ENCODE measurements at places on chromosomes 3 and 15.

- no peak for DNase-seq
Observed at GRCh38 chr3:152717252-152717651, 117.7 kb upstream of the P2RY1 start.

GRCh38 chr3:109336291-109336861 lies 970 bp downstream of the DPPA4 start:
- DNase-seq, result peak; percentile 27

DNA sequence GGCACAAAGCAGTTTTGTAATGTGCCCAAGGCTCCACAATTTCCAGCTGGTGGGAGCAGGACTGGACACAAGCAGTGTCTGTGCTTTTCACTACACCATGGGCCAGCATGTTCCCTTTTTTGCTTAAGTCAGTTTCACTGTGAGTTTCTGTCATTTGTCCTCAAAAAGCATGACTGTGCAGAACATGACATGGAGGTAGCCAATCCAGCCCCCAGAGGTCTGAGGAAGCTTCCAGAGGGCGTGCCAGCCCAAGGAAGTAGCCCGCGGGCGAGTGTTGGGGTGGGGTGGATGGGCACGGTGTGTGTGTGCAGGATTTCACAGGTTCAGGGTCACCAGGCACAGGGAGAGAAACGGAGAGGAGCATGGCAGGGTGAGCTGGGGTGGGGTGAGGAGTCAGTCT lies 8.0 kb upstream of the EEFSEC start:
- DNase-seq, result no peak

- no peak for DNase-seq
Observed at GRCh38 chr15:63943829-63944680, 102.2 kb downstream of the DAPK2 start.

GRCh38 chr3:58025837-58026569 lies 17.8 kb downstream of the FLNB start:
- no peak for DNase-seq

DNA sequence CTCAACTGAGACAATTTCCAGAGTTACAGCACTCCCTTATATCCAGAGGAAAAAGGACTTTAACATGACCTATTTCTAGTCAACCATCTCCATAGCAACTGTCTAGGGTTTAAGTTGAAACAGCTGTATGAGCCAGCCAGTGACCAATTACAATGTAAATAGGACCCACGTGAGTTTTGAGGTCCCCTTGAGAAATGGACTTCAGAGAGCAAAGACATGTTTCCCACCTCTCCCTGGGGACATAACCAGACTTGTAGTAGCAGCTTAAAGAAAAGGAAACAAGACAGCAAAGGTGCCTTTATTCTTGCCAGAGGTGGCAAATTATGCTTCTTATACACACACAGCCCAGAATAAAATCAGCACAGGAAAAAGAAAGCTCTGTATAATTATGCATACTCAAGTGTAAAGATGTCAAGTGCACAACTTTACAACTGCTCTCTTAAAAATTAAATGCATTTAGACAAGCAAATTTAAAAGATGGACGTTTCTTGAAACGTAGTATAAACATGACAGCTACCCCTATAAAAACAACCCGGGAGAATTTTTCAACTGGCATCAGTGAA lies 40.2 kb downstream of the SUMF1 start:
- DNase-seq, result peak; percentile 98

DNA sequence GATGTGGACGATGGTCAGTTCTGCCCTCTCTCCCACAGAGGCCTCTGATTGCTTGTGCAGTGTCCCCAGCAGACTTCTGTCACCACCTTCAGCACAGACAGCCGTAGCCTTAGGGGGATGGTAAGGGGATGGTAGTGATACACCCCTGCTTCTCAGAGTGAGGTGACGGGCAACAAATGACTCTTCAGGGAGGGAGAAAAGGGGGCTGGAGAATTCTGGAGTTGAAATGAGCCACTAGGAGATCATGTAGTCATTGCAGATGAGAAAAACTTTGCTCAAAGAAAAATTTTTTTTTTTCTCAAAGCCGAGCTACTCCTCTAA lies 29.6 kb upstream of the TIMP4 start:
- DNase-seq, result no peak

GRCh38 chr15:89898614-89899294 lies 5.0 kb upstream of the AP3S2 start:
- peak; percentile 50 for DNase-seq

GRCh38 chr3:167728176-167728575 lies 6.5 kb downstream of the PDCD10 start:
- DNase-seq, result peak; percentile 74

- peak; percentile 49 for DNase-seq
Observed at GRCh38 chr3:157920822-157921700, 185.2 kb downstream of the SHOX2 start.

DNA sequence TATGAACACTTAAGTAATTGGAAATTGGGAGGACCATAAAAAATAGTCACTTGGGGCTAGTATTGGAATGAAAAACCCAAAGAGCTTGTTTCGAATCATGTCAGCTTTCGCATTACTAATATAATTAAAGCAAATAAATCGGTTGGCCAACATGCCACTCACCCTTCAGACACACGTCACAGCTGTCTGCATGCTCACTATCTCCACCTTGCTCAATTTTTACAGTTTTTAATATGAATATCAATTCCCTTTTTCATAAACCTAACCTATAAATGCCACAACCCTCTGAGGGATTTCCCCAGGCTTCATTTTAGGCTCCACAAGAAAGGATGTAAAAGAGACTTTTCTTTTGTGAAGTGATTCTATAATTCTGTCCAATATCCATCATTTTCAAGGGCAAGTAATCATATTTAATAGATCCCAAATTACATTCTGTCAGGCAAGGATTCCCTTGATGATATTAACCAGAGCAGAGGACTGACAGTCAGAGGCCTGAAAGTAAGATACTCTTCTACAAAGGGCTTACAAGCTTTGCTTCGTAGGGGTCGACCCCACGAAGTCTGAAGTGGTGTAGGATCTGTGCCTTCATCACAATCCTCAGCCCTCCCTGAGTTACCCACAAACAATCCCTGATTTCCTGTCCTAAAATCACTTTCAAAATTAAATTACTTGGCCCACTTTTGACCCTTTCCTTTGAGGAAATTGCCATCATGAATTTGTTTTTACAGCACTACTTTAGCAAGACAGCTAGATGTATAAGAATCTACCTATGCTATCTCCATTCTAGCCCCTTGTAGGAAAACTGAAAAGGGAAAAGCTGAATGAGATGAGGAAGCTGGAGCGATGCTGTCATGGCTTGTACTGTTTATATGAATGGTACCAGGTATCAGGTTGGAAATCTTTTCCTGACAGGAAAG lies 44.5 kb downstream of the NANOGP8 start:
- DNase-seq, result peak; percentile 10

GRCh38 chr15:78790027-78790426 lies 21.2 kb downstream of the ADAMTS7 start:
- DNase-seq, result no peak

DNA sequence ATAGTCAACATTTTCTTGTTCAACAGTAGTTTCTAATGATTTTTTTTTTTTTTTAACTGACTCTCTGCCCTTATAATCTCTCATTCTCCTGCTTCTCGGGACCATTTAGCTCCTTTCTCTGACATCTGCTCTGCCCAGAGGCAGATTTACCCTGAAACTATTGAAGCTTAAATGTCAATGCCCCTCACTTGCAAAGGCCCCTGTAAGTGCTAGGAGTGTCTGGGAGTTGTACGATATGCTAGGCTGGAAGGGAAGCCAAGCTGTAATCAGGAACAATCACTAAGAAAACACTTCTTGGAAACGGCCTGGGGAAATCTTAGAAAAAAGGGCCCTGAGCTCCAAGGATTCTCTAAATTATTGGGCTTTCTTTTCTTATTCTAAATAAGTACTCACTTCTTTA lies 5.8 kb upstream of the PLOD2 start:
- DNase-seq, result peak; percentile 73

GRCh38 chr3:105836533-105836932 lies 32.3 kb downstream of the CBLB start:
- DNase-seq, result peak; percentile 78

- DNase-seq, result no peak
Observed at GRCh38 chr15:33639978-33640377, 328.3 kb upstream of the CHRM5 start.

GRCh38 chr3:13424141-13424844 lies 4.2 kb upstream of the NUP210 start:
- DNase-seq, result no peak

DNA sequence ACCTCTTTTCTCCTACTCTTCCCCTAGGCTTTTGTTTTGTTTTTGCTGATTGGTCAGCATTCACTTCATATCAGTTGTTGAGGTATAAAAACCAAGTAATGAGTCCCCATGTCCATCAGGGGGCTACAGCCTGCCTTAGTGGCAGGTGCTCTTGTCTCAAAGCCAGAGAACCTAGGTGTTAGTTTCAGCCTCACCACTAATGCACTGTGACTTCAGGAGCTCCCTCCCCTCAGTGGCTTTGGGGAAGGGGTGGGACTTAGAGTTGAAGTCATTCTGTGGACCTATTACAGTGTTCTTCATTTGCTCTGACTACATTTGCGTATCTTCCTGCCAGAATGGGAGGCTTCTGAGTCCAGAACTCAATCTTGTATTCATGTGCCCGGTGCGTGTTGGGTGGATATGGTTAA lies 41.6 kb downstream of the NR2C2 start:
- no peak for DNase-seq

- DNase-seq, result no peak
Observed at GRCh38 chr3:192731233-192731632, 3.9 kb upstream of the FGF12 start.

DNA sequence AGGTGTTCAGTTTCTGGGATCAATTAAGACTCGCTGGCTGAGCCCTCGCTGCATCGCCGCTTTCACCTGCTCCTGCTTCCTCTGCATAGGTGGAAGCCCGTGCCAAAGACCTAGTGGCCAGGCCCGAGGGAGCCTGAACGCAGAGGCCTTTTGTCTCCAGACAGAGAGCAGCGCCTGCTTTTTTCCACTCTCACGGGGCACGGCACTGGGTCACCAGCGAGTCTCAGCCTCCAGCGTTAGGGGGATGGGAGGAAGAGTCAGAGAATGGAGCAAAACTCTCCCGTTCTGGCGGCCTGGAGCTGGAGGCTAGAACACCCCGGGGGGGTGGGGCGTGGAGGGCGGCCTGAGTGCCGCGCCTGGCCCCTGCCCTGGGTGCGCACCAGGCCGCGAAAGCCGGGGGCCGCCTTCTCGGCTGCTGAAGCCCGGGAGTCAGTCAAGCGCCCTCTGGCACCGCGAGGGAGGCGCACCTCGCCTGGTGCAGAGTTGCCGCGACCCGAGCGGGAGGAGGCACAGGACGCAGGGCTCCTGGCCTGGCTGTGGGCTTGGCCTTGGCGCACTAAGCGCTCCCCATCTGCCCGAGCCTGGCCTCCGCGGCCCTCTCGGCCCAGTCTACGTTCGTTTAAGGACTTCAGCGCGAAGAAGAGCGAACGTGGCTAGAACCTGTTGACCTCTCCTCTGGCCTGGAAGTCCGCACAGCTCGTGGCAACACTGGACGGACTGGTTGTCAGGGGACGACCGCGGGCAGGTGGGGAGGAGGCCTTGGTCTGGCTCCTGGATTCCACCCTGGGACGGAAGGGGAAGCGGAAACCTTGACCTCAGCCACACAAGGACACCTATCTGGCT lies 21.5 kb downstream of the NR2F2 start:
- no peak for DNase-seq

GRCh38 chr15:77013776-77014131 lies 18.8 kb downstream of the PSTPIP1 start:
- DNase-seq, result no peak

- peak; percentile 44 for DNase-seq
Observed at GRCh38 chr3:64184621-64185020, 40.6 kb downstream of the PRICKLE2 start.

DNA sequence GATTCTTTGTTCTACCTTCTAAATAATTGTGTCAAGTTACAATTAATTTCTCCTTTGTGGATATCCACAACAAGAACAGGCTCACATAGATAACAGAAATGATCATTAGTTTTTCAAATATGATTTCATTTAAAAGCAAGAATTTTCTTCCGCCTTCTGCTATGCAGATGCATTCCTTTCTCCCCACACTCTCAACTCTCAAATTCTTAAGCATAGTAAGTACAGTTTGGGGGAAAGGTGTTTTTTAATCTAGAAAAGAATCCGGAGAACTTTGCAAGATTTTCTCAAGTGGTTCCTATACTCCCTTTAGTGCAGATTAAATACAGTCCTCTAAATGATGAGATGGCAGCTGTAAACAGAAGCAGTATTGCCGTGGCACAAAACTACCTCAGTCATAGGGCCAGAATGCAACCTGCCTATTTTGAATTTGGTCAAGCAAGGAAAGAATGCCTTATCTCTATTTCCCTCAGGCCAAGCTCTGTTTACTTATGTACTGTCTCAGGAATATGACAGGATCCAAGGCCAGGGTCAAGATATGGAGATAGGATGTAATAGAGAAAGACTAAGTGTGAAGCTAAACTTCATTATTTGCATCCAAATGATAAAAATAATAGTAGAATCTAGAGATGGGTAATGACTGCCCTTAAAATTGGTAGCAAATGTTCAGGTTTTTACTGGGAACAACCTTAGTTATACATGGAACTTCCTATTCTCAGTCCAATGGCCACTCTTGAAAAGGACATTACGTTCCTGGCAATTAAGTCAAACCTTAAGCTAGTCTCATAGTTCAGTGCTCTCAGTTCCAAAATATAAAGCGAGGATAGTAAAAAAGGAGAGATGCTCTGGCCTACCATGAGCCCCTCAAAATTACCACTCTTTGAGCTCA lies 77.3 kb upstream of the PHLDB2 start:
- no peak for DNase-seq

DNA sequence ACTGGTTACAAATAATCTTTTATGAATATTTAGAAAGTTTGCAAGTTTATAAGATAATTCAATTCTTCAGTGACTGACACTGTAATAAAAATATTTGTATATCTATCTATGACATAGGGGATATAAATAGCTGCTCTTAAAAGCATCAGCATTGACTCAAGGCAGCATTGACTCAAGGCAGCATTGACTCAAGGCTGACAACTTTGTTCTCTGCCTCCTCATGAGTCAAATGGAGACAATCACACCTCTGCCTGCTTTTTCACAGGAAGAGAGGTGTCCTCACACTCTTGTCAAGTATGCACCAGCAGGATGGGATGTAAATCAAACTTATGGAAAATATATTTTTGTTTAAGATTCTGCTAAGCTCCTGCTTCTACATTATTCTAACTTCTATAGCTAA lies 1173.1 kb downstream of the NSUN3 start:
- DNase-seq, result no peak

GRCh38 chr3:103657756-103658155 lies 1222.9 kb downstream of the ZPLD1 start:
- no peak for DNase-seq

DNA sequence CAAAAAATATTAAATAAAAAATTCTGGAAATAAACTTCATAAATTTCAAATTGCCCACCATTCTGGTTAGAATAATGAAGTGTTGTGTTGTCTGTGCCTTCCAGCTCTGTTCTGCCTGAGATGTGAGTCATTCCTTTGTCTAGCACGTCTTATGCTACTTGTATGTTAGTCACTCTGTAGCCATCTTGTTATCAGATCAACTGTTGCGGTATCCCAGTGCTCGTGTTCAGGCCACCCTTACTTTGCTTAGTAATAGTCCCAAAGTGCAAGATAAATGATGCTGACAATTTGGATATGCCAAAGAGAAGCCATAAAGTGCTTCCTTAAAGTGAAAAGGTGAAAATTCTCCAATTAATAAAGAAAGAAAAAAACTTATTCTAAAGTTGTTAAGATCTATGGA lies 527.5 kb downstream of the NAALADL2 start:
- DNase-seq, result peak; percentile 73

GRCh38 chr15:60413231-60413824 lies 15.5 kb upstream of the ANXA2 start:
- peak; percentile 39 for DNase-seq

- no peak for DNase-seq
Observed at GRCh38 chr15:82966671-82967071, 14.2 kb upstream of the HOMER2 start.

Measured in adipocyte (in vitro differentiated cells).